Mesenchymal stem cell (in vitro differentiated cells and primary cell): ENCODE measurements at places on chromosomes 7 and 10.

GRCh38 chr7:112370436-112370835, 79.8 kb upstream of the IFRD1 start:
- no peak for DNase-seq

DNA sequence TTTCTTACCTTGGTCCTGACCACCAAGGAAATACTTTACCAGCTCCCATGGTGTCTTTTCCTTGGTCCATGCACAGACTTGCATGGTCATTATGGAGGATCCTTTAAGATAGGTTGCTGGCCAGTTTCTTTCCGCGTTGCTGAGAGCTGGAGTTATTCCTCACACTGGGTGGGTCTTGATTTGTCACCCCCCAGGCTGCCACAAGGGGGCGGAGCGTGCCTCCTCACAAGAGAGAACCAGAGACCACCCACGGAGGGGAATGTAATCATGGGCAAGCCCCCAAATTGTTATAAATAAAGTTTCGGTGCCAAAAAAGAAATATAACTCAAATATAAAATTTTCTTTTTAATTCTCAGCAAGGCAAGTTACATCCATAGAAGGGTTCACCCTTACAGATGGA, 10.5 kb upstream of the TRIM24 start:
- no peak for DNase-seq

GRCh38 chr10:124911124-124912067, 30.5 kb upstream of the ZRANB1 start:
- peak; percentile 69 for DNase-seq

- no peak for DNase-seq
Measured at GRCh38 chr7:134726581-134726980, 52.9 kb upstream of the CALD1 start.

GRCh38 chr7:91034459-91035368, 229.5 kb upstream of the FZD1 start:
- DNase-seq: peak; percentile 42

DNA sequence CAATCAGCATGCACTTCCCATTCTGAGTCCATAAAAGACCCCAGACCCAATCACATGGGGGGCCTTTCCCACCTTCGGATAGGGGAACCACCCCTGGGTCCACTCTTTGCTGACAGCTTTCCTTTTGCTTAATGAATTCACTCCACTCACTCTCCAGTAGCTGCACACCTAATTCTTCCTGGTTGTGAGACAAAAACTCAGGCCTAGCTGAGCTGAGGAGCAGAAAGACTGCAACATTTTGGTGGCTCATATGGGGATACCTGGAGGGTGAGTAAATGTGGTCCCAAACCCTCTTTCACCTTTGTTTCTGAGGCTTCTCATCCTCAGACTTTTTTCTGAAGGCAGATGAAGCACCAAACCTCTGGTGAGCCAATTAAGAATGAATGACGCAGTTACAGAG, 138.1 kb downstream of the WDR11 start:
- no peak for DNase-seq

DNA sequence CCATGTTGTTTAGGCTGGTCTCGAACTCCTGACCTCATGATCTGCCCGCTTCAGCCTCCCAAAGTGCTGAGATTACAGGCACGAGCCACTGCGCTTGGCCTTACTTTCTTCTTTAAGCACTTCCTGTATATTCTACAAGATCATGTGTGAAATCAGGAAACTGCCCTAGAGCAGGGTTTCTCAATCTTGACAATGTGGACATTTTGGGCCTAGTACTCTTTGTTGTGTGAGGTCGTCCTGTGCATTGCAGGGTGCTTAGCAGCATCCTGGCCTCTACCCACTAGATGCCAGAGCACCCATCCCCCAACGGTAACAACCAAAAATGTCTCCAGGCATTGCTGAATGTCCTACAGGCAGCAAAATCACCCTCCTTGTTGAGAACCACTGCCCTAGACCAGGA, 24.7 kb downstream of the RRP12 start:
- peak; percentile 20 for DNase-seq

- DNase-seq: no peak
Measured at GRCh38 chr10:49131507-49132361, 2.1 kb downstream of the FAM170B start.

GRCh38 chr10:1132584-1132983, 76.4 kb downstream of the WDR37 start:
- no peak for DNase-seq

DNA sequence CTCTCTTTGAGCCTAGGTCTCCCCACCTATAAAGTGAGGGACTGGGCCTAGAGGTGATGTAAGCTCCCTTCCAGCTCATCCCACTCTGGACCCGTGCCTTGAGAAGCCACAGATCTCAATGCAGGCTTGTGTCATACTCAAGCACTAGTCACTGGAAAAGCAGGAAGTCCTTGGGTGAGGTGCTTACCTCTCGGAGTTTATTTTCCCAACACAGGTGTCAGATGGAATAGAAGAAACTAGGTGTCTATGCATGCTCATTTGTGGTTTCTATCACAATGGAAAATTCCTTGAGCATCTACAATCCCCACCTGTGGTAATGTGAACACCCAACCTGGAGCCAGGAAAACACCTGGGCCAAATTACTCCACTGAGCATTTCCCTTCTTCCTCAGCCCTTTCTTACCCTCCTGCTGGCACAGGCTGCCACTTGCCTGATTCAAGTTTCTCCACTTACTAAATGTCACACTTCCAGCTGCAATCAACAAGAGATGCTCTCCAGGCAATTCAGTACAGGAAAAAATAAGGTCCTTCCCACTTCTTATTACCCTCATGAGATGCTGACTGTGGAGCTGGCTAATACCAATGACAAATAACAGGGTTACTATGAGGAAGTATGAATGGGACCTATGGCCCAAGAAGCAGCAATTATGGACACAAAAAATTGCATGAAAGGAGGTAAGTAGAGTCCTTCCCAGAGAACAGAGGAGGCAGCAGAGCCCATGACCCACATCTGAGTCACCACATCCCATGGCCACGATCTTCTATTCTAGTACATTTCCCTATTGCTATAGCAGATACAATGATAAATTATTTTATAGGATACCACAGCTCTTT, 13.1 kb downstream of the LSM5 start:
- DNase-seq: no peak

- peak; percentile 46 for DNase-seq
Measured at GRCh38 chr10:111076682-111077478, at the start of gene ADRA2A. Gene ADRA2A, plus strand, starts transcription at chr10:111077029. Its CDS starts 968 bp downstream, at chr10:111077997.

DNA sequence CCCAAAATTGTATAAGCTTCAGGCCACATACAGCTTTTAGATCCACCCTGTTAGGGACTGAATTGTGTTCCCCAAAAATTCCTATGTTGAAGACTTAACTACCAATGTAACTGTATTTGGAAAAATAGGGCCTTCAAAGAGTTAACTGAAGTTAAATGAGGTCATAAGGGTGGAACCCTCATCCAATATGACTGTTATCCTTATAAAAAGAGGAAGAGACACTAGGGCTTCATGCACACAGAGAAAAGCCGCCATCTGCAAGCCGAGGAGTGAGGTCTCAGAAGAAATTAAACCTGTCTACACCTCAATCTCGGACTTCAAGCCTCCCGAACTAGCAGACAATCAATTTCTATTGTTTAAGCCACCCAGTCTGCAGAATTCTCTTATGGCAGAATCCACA, 317.9 kb upstream of the NFE2L3 start:
- DNase-seq: no peak

- no peak for DNase-seq
Measured at GRCh38 chr10:99870123-99870730, 87.8 kb downstream of the ABCC2 start.

DNA sequence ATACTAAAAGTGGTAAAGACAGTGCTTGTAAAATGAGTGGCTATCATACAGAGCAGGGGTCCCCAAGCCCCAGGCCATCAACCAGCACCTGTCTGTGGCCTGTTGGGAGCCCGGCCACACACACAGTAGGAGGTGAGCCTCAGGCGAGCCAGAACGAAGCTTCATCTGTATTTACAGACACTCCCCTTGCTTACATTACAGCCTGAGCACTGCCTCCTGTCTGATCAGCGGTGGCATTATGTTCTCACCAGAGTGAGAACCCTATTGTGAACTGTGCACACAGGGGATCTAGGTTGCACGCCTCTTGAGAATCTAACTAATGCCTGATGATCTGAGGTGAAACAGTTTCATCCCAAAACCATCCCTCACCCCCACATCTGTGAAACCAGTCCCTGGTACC, 58.7 kb downstream of the ITGA8 start:
- DNase-seq: no peak

DNA sequence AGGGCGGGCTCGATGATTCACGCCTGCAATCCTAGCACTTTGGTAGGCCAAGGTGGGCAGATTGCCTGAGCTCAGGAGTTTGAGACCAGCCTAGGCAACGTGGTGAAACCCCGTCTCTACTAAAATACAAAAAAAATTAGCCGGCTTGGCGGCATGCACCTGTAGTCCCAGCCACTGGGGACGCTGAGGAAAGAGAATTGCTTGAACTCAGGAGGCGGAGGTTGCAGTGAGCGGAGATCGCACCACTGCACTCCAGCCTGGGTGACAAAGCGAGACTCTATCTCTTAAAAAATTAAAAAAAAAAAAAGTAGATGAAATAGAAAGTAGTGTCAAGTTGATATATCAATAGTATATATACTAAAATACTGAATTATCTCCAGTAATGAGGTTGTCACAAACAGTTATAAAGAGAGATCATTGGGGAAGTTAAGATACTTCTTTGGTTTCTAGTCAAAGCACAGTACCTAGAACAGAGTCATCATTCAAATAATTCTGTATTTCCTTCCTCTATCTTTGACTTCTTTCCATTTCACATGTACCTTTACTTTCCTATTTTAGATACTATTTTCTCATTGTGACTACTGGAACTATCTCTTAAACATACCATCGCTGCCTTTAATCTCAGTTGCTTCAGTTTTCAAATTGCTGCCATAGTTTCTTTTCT, 491.7 kb downstream of the GRM8 start:
- no peak for DNase-seq

GRCh38 chr10:120667276-120667675, 183.9 kb upstream of the WDR11 start:
- no peak for DNase-seq

- DNase-seq: peak; percentile 96
Measured at GRCh38 chr7:81161451-81162075, 242.7 kb upstream of the SEMA3C start.

- peak; percentile 88 for DNase-seq
Measured at GRCh38 chr7:24786941-24787340, 29.7 kb upstream of the GSDME start.

DNA sequence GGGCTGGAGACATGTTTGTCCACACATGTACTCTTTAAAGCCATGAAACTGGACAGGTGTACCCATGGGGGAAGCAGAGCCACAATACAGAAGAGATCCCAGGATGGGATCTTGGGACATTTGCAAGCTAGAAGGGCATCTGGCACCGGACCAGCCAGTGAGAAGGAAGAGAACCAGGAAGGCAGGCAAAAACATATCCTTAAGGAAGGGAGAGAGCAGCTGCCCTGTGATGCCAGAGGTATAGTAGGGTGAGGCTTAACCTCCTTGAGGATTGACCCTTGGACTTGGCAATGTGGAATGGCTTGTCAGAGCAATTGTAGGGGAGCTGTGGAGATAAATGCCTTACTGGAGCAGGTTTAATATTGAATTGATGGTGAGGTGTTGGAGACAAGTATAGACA, 17.9 kb upstream of the SUV39H2 start:
- no peak for DNase-seq

DNA sequence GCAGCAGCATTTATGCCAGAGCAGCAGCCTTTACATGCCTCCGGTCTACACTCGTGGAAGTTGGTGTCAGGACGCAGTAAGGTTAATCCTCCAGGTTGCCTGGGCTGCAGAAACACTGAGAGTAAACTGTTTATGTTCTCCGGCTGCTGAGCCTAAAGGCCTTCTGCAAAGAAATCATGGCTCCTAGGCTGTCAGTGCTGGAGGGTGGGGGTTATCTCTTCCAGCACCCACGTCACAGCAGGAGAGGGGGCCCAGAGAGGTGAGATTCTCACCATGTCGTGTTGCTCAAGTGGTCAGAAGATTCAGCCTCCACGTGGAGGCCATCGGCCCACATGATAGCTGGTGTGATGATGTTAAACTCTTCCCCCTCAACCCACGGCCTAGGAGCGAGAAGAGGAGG, 41.2 kb downstream of the COL13A1 start:
- DNase-seq: peak; percentile 89

DNA sequence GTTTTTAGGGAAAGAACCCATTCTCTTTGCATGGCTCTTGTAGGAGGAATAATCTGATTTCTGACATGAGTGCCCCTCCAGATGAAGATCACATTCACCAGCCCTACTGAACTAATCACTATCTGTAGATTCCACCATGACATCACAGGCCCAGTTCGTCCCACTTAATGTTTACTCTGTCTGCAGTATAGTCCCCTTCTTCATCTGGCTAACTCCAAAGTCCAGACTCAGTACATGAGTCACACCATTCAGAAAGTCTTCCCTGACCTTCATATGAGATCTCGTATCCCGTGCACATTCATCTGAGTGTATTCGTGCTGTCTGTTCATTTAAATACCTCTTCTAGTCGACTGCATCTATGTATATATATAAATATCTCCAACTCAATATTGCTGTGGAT, 366.5 kb upstream of the AKR1E2 start:
- peak; percentile 71 for DNase-seq

- DNase-seq: peak; percentile 27
Measured at GRCh38 chr10:110033701-110034235, 26.0 kb downstream of the ADD3 start.

DNA sequence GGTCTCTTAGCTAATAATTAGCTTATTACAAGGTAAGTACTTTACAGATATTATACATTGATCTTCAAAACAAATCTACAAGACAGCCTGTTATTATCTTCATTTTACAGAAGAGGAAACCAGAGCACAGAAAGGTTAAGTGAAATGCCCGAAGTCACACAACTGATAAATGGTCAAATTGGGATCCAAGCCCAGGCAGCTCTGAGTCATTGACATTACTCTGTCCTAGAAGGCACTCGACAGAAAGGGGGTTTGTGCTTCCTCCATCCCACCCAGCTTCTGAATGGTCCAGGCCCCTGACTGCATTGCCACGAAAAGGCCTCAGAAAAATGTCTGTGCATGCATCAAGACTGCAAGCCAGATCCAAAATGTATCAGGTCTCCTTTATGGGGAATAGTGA, 81.3 kb upstream of the ZNF438 start:
- no peak for DNase-seq

DNA sequence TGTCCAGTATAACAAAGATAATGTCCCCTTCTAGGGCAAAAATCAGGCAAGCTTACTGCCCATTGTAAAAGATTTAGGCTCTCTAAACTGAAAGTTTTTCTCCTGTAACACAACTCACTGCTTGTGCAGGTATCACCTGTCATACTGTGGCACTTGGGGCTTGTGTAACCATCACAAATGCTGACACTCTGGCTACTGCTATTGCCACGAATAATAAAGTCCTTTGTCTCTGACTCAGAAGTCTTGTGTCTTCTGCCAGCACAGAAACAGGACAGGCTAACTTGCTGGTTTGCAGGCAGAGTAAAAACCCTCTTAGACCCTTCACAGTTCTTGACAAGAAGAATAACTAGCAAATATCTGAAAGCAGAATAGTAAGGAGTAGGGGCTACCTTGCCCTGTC, 273.9 kb downstream of the RPS24 start:
- DNase-seq: no peak

DNA sequence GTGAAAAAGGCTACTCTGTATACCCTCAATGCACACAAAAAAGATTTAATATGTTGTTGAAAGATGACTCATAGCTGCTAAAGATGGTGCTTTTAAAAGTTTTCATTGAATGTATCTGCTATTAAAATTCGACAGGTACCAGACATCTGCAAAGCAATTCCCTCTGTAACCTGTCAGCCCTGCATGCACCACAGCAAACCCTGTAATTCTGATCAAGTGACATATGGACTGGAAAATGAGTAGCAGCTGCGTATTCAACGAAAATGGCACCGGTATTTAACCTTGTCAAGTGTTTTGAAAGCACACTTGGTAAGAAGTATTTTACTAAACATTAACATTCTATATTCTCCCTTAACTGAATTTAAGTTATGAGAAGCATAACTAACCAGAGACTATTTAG, 58.2 kb upstream of the PTPRN2 start:
- no peak for DNase-seq
